ENCODE measurements at places on chromosomes 1 and 21. TPM values are rescaled to one million over a fixed set of nuclear protein-coding genes. Genes with fewer than 3 reads are reported as not detected.

Gene CRYBG2
- 14.2 TPM for polyA plus RNA-seq

Gene ZSWIM5
- polyA plus RNA-seq = 3.9 TPM

Gene SYNC
- not detected for polyA plus RNA-seq

Gene C1orf52
- polyA plus RNA-seq = 46.9 TPM

Gene TBX19
- polyA plus RNA-seq = 1.8 TPM
